Thymus (tissue), 14 donors: ENCODE measurements at places on chromosomes 5 and 9. TPM values are rescaled to one million over a fixed set of nuclear protein-coding genes. Genes with fewer than 3 reads are reported as not detected.
A peak's percentile ranks its signal among the peaks of the same experiment; 100 is the strongest.

GRCh38 chr5:1320436-1321344, 24.2 kb downstream of the CLPTM1L start:
- peaks cover 57% of the 10 kb centered on the region for H3K4me1 ChIP-seq
- H3K27ac ChIP-seq = peak overlapping the region; percentile 53
- H3K4me3 ChIP-seq = no peak overlapping the region
- no peak for DNase-seq
- peaks cover 83% of the 10 kb centered on the region for H3K36me3 ChIP-seq
- no peaks in the 10 kb centered on the region for H3K27me3 ChIP-seq

The SAP30L gene
- total RNA-seq = 33.1 TPM

DNA sequence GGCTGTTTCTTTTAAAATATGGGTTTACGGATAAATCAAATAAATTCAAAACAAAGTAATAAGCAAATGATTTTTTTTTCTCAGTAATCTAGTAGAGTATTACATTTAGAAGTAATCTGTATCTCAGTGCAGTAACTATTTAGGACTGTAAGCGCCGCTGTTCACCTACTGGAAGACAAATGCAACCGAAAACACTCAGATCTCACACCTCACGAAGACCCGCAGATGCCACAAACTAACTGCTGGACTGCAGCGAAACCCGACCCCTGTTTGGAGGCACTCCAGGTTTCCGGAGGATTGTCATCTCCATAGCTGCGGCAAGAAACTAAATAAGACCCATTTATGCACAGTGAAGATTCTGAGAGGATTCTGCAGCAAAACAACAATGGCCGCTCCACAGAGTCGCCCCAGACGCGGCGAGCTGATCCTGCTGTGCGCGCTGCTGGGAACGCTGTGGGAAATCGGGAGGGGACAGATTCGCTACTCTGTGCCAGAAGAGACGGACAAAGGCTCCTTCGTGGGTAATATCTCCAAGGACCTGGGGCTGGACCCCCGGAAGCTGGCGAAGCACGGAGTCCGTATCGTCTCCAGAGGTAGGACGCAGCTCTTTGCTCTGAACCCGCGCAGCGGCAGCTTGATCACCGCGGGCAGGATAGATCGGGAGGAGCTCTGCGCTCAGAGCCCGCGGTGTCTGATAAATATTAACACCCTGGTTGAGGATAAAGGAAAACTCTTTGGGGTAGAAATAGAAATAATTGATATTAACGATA, at the start of gene PCDHGA8:
TSS of gene PCDHGA8 (plus strand) at position 205 of the 770 bp plus-strand sequence. CDS start at position 386, 181 bp downstream.
- H3K4me3 ChIP-seq = no peak within 1 kb of the TSS
- no peak within 1 kb of the TSS for H3K27ac ChIP-seq
- no peaks in the 10 kb centered on the region for H3K27me3 ChIP-seq
- H3K4me1 ChIP-seq = no peaks in the 10 kb centered on the region
- no peaks in the 10 kb centered on the region for H3K36me3 ChIP-seq

The FUBP3 gene
- total RNA-seq = 26.1 TPM

DNA sequence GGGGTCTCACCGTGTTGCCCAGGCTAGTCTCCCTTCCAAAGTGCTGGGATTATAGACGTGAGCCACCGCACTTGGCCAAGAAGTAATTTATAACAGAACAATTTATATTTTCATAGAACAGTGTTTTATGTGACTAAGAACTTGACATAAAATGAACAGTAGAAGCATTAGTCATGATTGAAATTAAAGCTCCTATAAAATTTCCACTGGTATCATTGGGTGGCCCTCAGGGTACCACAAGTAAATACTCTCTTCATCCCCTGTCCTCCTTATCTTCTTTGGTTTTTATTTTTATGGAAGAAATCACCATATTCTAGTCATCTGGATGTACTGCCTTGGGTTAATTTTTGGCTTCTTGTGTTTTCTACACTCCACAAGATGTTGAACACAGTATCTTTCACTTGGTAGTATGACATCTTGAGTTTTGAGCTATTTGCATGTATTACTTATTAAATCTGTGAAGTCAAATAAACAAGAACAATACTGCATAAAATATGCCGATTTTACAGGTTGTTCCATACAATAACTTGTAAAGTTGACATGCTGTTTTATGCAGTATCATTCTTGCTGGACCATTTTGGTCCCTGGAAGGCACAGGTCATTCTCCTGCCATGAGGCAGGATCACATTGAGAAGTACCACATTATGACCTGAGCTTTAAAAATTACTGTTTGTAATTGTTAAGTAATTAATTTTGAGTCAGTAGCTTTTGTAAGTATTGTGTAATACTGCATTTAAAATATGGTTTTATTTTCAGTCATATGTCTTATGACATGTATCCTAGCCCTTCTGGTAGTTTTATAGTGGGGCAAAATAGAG, 24.4 kb downstream of the LMNB1 start:
- H3K27ac ChIP-seq = no peak overlapping the region
- peaks cover 35% of the 10 kb centered on the region for H3K36me3 ChIP-seq
- no peak for DNase-seq
- no peaks in the 10 kb centered on the region for H3K4me1 ChIP-seq
- no peaks in the 10 kb centered on the region for H3K27me3 ChIP-seq

- no peaks in the 10 kb centered on the region for H3K27me3 ChIP-seq
- no peak overlapping the region for H3K4me3 ChIP-seq
- no peaks in the 10 kb centered on the region for H3K36me3 ChIP-seq
- H3K27ac ChIP-seq = no peak overlapping the region
Measured at GRCh38 chr5:147930769-147931168, 24.4 kb upstream of the C5orf46 start.

The GCNT1 gene
- 5.2 TPM for total RNA-seq

- no peak for DNase-seq
- no peaks in the 10 kb centered on the region for H3K36me3 ChIP-seq
- H3K4me3 ChIP-seq = no peak overlapping the region
- H3K4me1 ChIP-seq = no peaks in the 10 kb centered on the region
Measured at GRCh38 chr9:13939134-13939533, 374.8 kb downstream of the NFIB start.
